GM13976 (cell line): ENCODE measurements at places on chromosomes 2 and 18.
A peak's percentile ranks its signal among the peaks of the same experiment; 100 is the strongest.

DNA sequence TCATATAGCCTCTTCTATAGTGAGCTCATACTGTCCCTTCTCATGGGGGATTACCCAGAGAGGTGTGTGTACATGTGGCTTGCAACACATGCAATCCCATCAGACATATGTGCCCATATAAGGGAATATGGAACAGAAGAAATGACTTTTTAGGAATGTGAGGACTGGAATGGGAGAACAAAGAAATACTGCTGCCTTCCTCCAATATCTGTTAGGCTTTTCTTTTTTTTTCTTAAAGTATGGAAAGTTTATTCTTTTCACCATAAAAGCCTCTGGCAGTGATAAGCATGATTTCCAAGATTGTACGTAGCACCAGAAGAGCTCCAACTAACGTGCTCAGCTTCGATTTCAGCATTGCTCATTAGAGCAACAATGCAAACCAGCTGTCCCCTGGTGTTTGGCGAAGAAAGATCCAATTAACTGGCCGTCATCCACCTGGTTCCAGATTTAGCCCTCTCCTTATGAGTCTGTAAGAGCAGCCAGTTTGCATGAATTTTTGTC is 113.6 kb downstream of the ADCYAP1 start:
- DNase-seq = no peak

DNA sequence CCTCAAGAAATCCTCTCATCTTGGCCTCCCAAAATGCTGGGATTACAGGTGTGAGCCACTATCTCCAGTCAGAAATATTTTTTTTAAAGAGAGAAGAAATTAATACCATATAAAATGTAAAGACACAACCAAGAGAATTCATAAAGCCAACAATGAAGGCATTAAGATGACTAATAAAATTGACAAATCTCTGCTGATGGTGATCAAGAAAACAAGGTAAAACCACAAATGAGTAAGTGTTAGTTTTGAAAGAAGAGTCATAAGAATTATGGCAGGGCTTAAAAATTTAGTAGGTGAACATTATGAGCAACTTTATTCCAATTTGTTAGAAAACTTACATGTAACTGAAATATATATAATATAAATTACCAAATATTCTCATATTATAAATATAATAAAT is 752.8 kb upstream of the CELF4 start:
- DNase-seq = no peak

DNA sequence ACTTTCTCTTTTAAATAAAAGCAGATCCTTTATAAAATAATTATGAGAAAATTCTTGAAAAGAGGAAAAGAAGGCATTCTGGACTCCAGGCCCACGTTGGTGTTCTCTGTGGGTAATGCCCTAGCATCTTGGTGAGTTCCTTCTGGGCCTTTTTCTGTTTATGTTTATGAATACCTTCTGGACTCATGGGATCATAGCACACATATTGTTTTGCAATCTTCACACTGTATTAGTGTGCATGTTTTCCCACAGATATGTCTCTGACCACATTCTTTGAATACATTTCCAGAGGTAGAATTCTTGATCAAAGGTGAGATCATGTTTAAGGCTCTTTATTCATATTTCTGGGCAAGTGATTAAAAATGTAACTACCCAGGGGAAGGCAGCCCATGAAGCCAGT is 15.9 kb downstream of the GLI2 start:
- DNase-seq = no peak

GRCh38 chr2:121727950-121728349 is 8.7 kb downstream of the NIFK start:
- no peak for DNase-seq

DNA sequence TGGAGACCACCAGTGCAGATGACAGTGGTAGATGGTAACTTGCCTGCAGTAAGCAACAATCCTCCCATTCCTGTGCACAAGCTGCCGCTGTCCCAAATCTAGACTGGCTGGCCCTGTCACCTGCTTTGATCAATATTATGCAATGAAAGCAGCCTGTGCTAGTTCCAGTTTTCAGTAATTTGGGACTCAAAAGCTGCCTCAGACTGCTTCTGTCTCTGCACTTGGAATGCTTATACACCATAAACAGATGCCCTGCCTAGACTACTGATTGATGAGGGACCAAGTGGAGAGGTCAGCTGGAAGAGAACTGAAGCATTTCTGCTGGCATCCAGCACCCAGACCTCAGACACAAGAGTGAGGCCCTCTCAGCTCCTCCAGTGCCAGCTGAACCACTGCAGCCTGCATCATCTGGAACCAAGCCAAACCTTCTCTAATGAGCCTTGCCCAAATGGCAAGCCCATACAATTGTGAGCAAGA is 24.9 kb downstream of the CCBE1 start:
- no peak for DNase-seq

DNA sequence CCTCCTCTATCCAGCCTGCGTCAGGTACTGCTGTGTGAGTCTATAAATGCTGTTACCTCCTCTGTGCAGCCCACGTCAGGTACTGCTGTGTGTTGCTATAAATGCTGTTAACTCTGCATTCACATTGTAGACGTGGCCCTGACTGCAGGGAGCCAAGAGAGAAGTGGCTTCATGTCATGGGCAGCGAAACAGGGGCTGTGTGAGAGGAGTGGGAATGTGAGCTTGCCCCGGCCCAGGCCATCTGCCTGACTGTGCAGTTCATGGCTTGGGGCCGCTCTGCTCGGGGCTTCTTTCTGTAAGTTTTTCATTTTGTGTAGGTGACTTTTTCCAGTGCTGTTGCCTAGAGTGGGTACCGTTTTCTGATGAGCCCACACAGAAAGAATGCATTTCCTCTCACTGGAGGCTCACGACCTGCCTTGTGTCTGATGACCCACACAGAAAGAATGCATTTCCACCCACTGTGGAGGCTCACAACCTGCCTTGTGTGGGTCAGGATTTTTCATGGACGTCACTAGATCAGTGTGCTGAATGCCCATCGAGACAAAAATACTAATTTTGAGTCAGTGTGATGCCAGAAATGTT is 104.5 kb downstream of the SNTG2 start:
- no peak for DNase-seq

- no peak for DNase-seq
Measured at GRCh38 chr2:54783349-54783748, 59.9 kb downstream of the EML6 start.

- no peak for DNase-seq
Measured at GRCh38 chr2:30613001-30613400, 166.0 kb downstream of the LCLAT1 start.

- no peak for DNase-seq
Measured at GRCh38 chr2:45882707-45883602, 231.5 kb downstream of the PRKCE start.

- DNase-seq = no peak
Measured at GRCh38 chr2:2845806-2846315, 514.8 kb upstream of the MYT1L start.

- DNase-seq = no peak
Measured at GRCh38 chr18:25544546-25545287, 192.8 kb upstream of the ZNF521 start.

DNA sequence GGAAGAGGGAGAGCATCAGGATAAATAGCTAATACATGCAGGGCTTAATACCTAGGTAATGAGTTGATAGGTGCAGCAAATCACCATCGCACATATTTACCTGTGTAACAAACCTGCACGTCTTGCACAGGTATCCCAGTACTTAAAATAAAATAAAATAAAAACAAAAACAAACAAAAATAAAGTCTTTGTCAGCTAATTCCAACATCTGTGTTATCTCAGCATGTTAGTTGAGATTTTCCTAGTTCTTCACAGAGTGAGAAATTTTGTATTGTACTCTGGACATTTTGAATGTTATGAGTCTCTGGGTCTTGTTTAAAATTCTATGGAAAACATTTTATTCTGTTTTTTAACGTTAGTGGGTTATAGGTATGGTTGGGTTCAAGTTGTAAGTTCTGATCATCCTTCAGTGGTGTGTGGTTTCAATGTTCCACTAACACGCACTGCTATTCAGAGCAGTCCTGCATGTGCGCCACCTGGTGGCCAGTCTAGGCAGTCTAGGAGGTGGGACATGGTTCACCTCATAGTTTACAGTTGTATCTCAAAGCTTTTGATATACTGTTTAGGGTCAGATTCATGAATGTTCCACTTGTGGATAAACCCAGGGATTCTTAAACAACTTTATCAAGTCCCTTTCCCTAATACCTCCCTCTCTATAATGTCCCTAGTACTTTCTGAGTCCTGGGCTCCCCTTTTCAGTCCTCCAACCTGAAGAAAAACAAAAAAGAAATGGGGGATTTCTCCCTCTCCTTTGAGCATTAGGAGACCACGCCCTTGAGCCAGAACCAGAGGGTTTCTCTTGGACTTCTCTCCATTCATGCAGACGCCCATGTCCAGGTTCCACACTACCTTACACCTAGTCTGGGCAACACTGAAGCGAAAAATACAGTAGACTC is 213.4 kb upstream of the GATA6 start:
- DNase-seq = peak; percentile 70

- no peak for DNase-seq
Measured at GRCh38 chr2:63673865-63674533, 85.2 kb downstream of the MDH1 start.

- no peak for DNase-seq
Measured at GRCh38 chr18:59477849-59478248, 118.8 kb upstream of the LMAN1 start.

- no peak for DNase-seq
Measured at GRCh38 chr18:72342933-72343332, 201.2 kb downstream of the CBLN2 start.

- DNase-seq = no peak
Measured at GRCh38 chr2:124961132-124961531, 936.0 kb downstream of the CNTNAP5 start.

DNA sequence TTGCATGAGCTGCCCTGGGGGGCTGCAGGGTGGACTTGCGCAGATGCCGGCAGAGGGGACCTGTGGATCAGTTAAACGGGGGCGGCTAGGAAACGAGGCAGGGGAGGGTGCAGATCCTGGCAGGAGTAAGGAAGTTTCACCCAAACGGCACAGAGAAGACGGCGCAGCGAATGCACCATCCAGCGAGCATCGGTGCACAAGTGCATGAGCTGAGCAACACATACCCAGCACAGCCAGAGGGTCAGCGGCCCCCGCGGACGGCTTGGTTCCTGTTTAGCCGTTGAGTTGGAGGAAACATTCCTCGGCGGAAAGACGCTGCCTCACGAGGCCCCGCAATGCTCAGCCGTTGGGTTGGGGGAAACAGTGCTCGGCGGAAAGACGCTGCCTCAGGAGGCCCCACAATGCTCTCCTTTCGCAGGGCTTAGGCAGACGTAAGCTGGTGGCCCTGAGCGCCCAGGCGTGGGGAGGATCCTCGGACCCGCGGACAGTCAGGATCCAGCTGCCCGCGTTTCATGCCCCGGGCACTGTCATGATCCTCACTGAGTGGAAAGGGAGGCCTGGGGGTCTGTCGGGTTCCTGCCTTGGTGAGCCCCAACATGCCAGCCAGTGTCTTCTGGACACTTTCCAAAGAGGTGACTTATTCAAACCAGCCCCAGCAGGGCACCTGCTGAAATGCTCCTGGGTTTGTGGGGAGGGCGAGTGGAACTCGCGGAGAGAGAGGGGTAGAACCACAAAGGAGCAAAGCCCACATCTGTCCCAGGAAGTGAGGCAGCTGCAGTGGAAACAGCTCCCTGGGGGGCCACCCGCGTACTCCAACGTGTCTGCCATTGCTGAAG is 86.3 kb downstream of the NDUFA10 start:
- DNase-seq = no peak

GRCh38 chr2:86392873-86393518 is 48.2 kb upstream of the KDM3A start:
- DNase-seq = no peak

DNA sequence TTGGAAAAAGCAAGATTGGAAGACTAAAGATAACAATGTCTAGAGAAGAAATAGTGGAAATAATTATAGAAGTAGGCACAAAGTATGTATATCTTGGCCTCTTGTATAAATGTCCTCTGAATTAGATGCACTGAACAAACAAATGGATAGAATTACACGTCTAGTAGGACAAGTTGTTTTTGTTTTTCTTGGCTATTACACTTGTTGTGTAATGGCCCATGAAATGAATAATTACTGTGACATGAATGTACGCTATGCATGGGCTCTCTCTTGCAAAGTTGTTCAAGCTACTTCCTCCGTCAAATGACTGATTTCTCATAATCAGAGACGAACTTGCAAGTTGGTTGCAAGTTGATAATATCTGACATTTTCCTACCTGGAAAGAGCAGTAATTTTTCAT is 126.2 kb downstream of the PDE1A start:
- no peak for DNase-seq

GRCh38 chr2:109277406-109277805 is 148.4 kb downstream of the SH3RF3 start:
- DNase-seq = no peak

- no peak for DNase-seq
Measured at GRCh38 chr2:152649997-152650396, 67.3 kb downstream of the PRPF40A start.

DNA sequence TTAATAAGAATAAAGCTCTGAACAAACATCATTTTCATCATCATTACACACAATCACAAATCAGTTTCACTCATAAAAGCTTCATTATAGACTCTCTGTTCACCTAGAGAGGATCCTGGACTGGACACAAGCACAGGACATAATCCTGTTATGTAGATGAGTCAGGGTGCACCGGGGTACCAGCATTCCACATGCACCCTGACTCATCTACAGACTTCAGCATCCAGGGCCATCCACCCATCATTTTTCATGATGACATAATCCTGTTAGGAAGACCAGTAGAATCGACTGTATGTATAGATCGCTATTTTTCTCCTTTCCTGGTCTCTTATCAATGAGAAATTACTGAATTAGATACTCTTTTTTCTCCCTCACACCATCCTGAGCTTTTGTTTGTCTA is 73.7 kb upstream of the PIK3C3 start:
- DNase-seq = no peak

DNA sequence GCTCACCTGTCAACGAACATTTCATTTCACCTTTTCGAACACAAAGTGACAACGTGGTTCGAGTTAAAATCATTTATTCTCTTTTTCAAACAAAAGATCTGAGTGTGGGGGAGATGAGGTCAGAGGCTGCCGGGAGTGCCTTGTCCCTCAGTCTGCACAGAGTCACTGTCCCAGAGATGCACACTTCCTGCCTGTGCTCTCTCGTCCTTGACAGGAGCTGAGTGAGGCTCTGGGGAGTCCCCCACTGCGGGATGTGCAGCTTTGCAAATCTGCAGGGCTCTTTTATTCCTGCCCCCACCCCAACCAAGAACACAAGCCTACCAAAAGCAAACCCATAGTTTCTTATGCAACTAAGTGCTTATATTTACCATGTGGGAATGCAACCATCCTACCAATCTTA is 497.8 kb downstream of the EIPR1 start:
- peak; percentile 77 for DNase-seq

- DNase-seq = no peak
Measured at GRCh38 chr2:198441901-198442300, 637.5 kb downstream of the PLCL1 start.

DNA sequence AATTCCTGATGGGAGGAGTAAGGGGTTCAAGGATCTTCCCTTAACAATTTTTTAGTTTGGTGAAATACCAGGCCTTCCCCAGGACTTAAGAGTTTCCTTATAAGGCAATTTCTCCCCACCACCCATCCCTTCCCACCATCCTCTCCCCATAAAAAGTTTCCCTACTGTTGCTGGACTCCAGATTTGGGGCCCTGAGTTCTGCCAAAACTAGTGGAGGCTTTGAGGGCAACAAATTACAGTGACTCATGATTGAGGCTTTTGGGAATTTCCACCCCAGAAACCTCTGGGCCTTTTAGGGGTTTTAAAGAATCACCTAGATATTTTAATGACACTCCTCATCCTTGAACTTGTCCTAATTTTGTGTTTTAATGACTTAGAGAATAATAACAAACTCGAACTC is 14.3 kb upstream of the EN1 start:
- no peak for DNase-seq
